ENCODE measurements at places on chromosomes 12 and 14. TPM values are rescaled to one million over a fixed set of nuclear protein-coding genes. Genes with fewer than 3 reads are reported as not detected.

Gene NIN
- polyA plus RNA-seq, result 7.3 TPM

Gene CCDC184
- 13.8 TPM for polyA plus RNA-seq

DNA sequence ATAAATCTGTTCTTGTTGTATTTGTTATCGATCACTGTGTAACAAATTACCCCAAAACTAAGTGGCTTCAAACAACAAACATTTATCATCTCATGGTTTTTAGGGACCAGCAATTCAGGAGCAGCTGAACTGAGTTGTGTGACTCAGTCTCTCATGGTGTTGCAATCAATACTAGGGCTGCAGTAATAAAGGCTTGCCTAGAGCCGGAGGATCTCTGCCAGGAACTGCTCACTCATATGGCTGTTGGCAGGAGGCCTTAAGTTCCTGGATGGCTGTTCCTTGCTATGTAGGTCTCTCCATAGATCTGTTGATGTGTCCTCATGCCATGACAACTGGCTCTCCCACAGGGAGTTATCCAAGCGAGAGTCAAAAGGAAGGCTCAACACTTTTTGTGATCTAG is 3.8 kb upstream of the PSMC6 start:
- DNase-seq, result peak; percentile 60
- H3K36me3 ChIP-seq, result no peaks in the 10 kb centered on the region
- no peaks in the 10 kb centered on the region for H3K27me3 ChIP-seq
- H3K4me1 ChIP-seq, result peaks cover 11% of the 10 kb centered on the region

DNA sequence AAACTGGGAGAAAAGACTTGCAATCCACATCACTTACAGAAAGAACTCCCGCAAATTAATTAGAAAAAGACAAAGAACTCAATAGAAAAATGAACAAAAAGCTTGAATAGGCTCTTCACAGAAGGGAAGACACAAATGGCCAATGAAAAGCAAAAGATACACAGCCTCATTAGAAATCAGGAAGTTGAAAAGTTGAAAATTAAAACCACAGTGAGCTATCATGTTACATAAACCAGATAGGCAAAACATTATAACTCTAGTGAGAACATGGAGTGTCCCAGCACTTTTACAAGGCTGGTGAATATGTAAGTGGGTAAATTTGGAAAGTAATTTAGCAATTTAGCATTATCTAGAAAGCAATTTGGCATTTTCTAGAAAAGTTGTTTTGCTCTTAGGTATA is 158.4 kb upstream of the RASSF8 start:
- H3K27ac ChIP-seq, result no peak overlapping the region
- no peak overlapping the region for H3K4me3 ChIP-seq
- no peaks in the 10 kb centered on the region for H3K4me1 ChIP-seq
- H3K36me3 ChIP-seq, result no peaks in the 10 kb centered on the region
- DNase-seq, result no peak

- H3K27me3 ChIP-seq, result no peaks in the 10 kb centered on the region
- H3K4me3 ChIP-seq, result no peak overlapping the region
- H3K4me1 ChIP-seq, result peaks cover 59% of the 10 kb centered on the region
- DNase-seq, result peak; percentile 42
- peak overlapping the region; percentile 85 for H3K27ac ChIP-seq
These were observed 31.2 kb downstream of the NUAK1 start for GRCh38 chr12:106107566-106107965.

DNA sequence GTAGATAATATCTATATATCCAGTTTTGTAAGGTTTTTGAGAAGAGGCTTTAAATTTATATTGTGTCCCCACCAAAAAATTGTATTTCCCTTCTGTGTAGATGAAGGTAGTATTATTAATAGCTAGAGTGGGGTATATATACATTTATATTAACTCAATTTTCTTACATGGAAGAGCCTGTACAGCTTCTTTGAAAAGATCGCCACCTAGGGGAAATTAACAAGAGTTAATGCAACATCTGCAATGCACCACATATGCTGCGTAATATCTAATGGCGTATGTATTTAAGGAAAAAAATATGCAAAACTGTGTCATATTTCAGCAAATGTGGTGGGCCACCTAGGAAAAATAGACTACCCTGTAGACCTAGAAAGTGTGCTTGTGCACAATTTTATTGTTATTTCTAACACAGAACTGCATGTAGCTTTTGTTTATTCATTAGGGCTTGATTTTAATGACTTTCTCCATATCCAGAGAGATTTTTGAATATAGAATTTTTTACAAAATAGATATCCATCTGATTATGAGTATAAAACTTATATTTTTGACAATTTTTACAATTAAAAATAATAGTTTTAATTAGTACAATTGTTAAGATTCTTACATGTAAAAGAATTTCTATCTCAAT is 14.0 kb downstream of the CCER1 start:
- no peaks in the 10 kb centered on the region for H3K27me3 ChIP-seq
- no peaks in the 10 kb centered on the region for H3K4me1 ChIP-seq
- peak; percentile 73 for DNase-seq
- no peak overlapping the region for H3K4me3 ChIP-seq
- H3K27ac ChIP-seq, result no peak overlapping the region
- no peaks in the 10 kb centered on the region for H3K36me3 ChIP-seq

- H3K36me3 ChIP-seq, result no peaks in the 10 kb centered on the region
- no peak overlapping the region for H3K4me3 ChIP-seq
- DNase-seq, result no peak
- no peaks in the 10 kb centered on the region for H3K27me3 ChIP-seq
These were observed 11.6 kb downstream of the SETD3 start for GRCh38 chr14:99468836-99469592.

DNA sequence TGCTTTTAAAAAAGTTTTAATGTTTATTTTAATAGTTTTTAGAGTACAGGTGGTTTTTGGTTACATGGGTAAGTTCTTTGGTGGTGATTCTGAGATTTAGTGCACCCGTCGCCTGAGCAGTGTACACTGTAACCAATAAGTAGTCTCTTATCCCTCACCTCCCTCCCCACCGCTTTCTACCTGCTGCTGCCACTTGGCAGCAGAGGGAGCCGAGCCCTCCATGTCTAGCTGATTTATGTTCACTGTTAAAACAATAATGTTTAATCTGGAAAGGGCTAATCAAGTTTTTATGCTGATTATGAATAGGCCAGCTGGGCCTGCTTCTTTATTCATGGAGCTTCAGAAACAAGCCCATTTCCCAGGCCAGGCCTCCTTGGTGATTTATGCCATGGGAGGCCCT is 73.1 kb downstream of the ADCK1 start:
- H3K36me3 ChIP-seq, result no peaks in the 10 kb centered on the region
- no peaks in the 10 kb centered on the region for H3K4me1 ChIP-seq
- DNase-seq, result no peak
- no peaks in the 10 kb centered on the region for H3K27me3 ChIP-seq
- no peak overlapping the region for H3K4me3 ChIP-seq

DNA sequence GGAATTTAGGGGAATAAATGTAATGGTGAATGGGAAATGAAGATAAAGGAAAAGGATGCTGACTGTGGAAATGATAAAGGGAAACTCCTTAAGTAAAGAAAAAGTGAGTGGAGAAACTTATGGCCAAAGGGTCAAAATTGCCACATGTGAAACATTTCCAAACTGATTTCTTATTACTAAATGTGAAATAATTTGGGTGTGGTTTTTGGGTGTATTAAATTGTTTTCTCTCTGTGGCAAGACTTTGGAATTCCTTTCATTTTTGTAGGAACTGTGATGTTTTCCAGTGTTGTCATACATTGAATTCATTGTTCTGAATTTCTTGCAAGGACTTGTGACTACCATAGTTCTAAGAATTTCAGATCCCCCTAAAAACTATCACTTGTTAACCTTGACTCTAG is 1891.5 kb upstream of the SEL1L start:
- no peaks in the 10 kb centered on the region for H3K36me3 ChIP-seq
- H3K27me3 ChIP-seq, result no peaks in the 10 kb centered on the region
- H3K27ac ChIP-seq, result no peak overlapping the region
- DNase-seq, result no peak

DNA sequence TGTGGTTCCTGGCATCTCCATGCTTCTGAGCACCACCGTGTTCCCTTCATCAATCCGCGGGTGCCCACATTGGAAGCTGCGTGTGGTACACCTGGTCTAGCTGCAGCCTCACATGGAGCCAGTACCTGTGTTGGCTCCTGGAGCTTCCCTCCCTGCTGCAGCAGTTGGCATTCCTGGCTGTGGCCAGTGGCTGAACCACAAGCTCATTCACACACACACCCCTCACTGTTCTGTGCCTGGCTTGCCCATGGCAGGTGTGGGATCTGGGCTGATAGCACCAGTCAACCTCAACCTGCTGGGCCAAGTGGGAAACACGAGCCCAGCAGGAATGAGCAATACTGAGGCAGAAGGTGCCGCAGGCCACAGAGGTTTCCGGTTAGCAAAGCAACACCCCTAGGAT is 256.2 kb upstream of the LRFN5 start:
- no peak overlapping the region for H3K4me3 ChIP-seq
- H3K27ac ChIP-seq, result no peak overlapping the region
- H3K4me1 ChIP-seq, result no peaks in the 10 kb centered on the region
- H3K36me3 ChIP-seq, result no peaks in the 10 kb centered on the region
- DNase-seq, result no peak
